AG09309 (cell line): ENCODE measurements at places on chromosomes 6 and 20.

DNA sequence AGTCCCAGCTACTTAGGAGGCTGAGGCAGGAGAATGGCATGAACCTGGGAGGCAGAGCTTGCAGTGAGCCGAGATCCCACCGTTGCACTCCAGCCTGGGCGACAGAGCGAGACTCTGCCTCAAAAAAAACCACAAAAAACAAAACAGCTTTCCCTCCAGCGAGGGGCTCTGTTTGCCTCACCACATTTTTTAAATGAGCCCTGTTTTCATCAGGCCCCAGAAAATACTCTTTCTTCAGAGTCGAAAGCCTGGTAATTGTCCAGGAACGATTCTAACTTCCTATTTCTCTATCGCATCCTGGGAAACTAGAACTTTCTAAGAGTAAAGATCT, 12.2 kb downstream of the MTG2 start:
- DNase-seq, result no peak

DNA sequence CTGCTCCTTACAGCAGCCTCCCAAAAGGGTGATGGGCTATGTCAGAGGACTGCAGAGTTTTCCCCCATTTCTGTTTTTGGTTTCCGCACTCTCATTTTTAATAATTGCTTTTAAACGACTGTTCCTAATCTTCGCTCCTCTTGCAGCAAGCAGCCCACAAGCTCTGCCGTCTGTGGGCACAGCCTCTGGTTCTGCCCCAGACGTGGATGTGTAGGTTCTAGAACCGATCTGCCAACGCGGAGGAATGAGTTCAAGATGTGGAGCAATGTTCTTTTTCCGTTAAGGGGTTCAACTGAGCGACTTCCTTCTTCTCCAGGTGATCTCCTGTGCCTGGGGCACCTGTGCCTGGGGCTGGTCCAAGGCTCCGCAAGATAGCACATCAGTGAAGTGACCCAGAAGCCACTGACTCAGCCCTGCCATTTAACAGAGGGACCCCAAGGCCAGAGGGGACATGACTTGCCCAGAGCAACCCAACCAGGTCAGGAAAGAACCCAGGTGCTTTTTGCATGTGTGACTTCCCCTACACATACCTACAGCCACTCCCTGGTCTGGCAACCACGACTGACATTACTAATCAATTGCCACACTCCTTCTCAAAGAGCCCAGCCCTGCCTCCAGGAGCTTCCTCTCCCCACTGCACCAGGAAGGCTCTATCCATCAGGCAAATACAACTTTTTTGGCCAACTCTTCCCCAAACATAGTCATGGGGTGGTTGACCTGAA, 22.7 kb downstream of the PMEPA1 start:
- no peak for DNase-seq

- no peak for DNase-seq
Observed at GRCh38 chr6:52000064-52000463, 87.3 kb downstream of the PKHD1 start.

GRCh38 chr6:145147559-145147958, 587.8 kb downstream of the EPM2A start:
- peak; percentile 44 for DNase-seq

- peak; percentile 52 for DNase-seq
Observed at GRCh38 chr6:34986845-34987246, 97.8 kb downstream of the ANKS1A start.

DNA sequence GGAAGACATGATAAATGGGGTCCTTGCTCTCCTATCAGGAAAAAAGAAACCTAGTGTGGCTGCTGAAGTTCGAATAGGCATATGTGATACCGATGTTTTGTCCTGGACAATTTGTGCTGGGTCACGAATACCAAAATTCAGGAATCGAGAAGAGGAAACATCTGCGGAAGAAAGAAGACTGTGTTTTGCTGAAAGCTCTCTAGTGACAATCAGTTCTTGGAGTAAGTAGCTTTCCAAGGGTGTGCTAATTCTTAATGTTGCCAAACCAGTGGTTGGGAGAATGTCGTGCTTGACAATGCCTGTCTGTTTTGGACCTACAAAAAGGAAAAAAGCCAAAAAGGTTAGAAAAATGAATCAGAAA, 956.1 kb downstream of the PHF3 start:
- DNase-seq, result no peak

- no peak for DNase-seq
Observed at GRCh38 chr6:29477923-29478450, 9.8 kb downstream of the MAS1L start.

- no peak for DNase-seq
Observed at GRCh38 chr6:23890543-23891227, 235.3 kb upstream of the NRSN1 start.

GRCh38 chr20:3085571-3086072, 1.1 kb upstream of the AVP start:
- DNase-seq, result no peak

DNA sequence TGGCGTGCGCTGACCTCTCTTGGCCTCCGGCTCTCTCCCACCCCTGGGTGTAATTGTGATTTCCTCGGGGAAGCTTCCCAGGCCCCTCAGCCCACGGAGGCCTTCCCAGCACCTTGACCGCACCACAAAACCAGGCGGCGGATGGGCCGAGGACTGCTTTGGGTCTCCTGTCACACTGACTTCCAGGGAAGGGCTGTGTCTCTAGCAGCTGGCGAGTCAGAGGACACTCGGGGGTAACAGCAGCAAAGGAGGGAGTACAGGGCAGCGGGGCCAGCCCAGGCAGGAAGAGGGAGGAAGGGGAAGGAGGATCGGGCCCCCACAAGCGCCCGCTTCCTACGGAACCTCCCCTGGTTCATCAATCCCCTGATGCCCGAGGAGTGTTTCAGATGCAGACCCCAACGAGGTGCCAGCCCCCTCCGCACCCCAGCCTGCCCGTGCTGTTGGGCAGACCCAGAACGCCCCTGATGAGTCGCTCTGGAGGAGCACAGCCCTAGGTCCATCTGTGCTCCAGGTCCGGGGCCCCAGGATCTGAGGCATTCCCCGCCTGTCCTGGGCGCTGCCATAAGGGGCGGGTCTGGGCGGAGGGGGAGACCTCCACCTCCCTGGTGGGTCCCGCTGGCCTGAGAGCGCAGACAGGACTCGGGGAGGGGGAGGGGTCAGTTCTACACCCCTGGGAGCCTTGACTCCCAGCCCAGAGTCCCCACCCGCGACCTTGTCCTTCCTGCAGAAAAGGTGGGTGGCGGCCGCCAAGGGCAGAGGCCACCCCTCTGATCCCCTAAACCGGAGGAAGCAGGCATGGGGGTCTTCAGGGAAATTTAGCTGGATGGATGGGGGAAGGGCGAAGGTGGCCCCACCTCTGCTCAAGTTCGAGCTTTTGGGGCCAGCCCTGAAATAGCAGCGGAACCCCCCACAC, 956 bp downstream of the CHRNA4 start:
- DNase-seq, result no peak

GRCh38 chr6:150269857-150270223, 99.0 kb upstream of the IYD start:
- no peak for DNase-seq

DNA sequence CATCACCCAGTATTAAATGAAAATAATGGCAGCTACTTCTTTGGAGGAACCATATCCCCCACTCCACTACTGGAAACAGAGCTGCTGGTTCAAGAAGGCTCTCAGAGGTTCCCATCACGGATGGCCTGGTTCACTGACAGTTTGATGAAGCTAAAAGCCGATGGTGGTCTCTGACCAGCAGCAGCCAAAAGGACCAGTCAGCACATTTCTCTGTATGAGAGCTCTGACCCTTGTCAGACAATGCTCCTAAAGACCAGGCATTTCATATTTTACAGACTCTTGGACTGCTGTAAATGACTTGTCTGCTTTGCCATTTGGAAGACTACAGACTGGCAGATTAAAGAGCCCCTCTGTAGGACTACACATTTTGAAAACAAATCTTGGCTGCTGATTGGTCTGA, 16.6 kb downstream of the PRKN start:
- no peak for DNase-seq

DNA sequence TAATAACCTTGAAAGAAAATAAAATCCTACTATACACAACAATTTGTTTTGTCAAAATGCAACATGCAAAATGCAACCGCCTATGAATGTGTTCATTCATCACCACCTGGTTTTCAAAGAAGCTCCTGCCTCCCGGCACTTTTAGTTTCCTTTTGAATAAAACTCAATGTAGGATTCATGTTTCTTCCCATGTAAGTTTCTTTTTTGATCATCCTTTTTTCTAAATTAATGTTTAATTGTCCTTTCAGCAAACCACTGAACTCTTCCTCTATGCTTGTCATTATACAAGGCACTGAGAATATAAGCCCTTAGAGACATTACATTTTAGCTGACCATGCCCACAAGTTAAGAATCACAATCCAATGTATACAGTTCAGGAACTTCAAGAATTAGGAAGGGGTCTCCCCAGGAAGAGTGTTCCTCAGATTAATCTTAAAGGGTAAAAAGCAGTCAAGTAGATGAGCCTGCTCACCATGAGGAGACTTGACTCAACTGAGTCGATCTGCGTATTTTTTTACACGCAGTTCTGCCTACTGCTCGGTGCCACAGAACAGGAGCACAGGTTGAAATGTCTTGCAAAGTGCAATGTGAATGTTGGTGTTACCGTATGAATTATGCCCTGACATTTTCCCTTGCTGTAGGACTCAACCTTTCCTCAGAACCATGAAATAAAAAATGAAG, 7.2 kb upstream of the THEMIS start:
- DNase-seq, result no peak

GRCh38 chr6:39330476-39330875, 8.0 kb upstream of the KCNK16 start:
- DNase-seq, result no peak

- DNase-seq, result no peak
Observed at GRCh38 chr6:75438013-75438431, 55.6 kb downstream of the FILIP1 start.

DNA sequence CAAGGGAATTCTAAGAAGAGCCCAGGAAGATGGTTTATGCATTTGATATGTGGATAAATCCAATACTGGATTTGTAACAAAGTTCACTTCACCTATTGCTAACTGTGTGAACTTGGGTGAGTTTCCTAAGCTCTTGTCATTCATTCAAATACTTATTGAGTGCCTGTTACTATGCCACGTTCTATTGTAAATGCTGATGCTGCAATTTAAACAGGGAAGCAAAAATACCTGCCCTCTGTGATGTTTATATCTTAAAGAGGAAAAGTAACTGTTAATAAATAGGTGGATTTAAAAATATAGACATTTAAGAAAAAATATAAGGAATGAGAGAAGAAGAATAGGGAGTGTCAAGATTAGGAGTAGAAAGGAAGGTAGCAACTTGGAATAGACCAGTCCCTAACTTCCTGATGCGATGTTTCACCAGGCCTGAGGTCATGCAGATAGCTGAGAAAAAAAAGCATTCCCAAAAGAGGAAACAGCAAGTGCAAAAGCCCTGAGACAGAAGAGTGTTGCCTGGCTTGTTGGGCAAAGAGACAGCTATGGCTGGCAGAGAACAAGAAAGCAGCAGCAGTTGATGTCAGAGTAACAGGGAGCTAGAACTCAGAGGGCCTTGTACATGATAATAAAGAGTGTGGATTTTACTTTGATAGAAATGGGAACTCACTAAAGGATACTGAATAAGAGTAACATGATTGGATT, 54.3 kb upstream of the TCF21 start:
- no peak for DNase-seq

DNA sequence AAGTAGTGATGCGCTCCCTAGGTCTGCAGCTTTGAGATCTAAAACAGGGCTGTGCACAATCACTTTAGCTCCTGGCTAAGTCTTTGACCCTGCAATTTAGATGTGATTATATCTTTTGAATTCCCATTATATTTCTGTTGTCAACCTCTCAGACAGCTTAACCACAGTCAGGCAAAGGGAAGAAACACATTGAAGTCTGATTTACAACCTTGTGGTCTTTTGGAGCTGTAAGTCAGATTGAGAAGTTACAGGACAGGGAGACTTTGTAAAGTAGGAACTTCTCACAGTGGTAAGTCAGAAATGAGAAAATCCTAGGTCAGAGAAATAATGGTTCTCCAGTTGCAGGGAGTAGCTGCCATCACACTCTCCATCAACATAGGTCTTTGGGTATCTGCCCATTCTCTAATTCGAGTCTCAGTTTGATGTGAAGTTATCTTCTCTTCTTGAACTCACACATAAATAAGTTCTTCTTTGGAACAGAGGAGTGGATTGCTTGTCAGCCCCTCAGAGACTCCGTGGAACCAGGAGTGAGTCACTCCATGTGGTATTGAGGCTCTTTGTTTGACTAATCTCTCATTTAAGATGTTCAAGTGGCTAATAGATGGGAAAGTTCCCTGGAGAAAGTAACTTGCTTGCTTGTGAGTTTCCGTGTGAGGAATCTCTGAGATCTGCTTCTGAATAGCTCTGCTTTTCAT, 35.0 kb upstream of the SGK1 start:
- no peak for DNase-seq

DNA sequence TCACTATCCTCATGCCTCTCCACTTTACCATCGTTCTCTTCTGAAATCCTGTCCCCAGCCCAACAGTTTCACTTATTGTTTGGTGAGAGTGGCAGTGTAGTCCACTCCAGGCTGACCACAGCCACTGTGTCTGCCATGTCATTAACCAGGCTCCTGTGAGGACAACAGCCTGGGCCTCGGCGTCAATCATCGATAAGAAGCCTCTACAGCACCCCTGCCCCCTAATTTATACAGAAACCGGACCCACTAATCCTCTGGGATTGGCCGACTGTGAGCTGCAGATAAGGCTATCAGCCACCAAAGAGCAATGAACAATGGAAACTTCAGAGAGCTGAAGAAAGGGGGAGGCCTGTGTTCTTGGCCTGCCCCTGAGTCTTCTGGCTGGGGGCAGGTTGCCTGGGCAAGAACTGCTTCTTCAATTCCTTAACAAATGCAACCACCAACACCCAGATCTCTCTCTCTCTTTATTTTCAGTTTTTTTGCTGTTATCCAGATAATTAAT, 3.4 kb downstream of the EGFL8 start:
- DNase-seq, result no peak

GRCh38 chr6:84967389-84967788, 203.0 kb upstream of the TBX18 start:
- DNase-seq, result no peak

GRCh38 chr6:88262332-88262731, 96.2 kb upstream of the CNR1 start:
- DNase-seq, result no peak

DNA sequence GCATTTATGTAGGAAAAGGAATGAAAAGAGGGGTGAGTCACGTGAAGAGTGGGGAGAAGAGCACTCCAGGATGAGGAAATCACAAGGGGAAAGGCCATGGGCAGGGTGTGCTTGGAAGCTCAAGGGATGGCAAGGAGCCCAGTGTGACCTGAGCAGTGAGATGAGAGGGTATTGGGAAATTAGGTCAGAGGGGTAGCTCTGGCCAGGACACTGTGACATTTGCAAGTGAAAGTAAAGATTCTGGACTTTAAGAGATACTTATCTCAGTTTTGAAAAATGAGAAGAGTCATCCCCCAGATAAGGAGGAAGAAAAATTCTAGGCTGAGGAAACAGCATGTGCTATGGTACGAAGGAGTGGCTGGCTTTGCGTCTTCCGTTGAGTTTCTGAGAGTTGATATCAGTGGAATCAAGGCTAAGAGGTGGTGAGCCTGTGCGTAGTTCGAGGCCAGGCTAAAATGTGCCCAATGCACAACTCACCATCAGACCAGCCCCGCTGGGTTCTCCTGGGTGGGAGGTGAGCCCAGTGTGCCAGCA, 79.9 kb downstream of the GCLC start:
- DNase-seq, result no peak
